Cardiac septum (tissue), 1 donor: ENCODE measurements at places on chromosomes 7 and 10. TPM values are rescaled to one million over a fixed set of nuclear protein-coding genes. Genes with fewer than 3 reads are reported as not detected.

DNA sequence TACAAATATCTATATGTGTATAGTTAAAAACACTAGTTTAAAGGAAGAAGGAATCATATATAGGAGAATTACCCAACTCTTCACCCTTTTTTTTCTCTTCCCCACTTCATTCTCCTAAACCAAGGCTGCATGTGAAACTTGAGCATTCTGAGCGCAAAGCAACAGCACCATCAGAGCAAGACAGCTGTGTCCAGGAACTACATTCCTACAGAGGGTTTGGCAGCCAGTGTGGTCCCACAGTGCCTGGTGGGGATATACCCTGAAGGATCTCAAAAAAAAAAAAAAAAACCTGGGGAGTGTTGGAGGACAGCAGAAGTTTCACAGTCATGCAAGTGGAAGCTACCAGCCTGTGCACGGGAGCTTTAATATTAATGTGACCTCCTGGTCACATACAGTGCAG lies 310.4 kb downstream of the CTNNA3 start:
- no peak for DNase-seq

GRCh38 chr10:34607894-34608293 lies 207.2 kb downstream of the PARD3 start:
- DNase-seq, result no peak

DNA sequence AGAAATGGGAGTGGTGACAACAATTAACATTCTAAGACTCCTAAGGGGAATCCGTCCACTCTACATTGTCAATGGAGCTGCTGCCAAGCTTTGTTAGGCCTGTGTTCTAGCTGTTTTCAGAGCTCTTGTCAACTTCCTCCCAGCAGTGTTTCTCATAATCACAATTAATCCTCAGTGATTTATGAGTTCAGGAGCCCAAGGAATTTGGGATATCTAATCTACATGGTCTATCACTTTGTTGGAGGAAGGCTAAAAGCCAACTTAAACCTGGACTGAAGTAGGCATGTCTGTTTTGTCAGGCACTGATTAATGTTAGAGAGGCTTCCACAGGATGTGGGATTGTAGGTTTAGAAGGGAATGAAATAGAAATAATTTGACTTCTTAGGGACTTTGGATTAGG lies 10.2 kb upstream of the OR2F2 start:
- DNase-seq, result no peak

- DNase-seq, result no peak
These were observed 17.8 kb downstream of the NPSR1 start for GRCh38 chr7:34675749-34676374.

DNA sequence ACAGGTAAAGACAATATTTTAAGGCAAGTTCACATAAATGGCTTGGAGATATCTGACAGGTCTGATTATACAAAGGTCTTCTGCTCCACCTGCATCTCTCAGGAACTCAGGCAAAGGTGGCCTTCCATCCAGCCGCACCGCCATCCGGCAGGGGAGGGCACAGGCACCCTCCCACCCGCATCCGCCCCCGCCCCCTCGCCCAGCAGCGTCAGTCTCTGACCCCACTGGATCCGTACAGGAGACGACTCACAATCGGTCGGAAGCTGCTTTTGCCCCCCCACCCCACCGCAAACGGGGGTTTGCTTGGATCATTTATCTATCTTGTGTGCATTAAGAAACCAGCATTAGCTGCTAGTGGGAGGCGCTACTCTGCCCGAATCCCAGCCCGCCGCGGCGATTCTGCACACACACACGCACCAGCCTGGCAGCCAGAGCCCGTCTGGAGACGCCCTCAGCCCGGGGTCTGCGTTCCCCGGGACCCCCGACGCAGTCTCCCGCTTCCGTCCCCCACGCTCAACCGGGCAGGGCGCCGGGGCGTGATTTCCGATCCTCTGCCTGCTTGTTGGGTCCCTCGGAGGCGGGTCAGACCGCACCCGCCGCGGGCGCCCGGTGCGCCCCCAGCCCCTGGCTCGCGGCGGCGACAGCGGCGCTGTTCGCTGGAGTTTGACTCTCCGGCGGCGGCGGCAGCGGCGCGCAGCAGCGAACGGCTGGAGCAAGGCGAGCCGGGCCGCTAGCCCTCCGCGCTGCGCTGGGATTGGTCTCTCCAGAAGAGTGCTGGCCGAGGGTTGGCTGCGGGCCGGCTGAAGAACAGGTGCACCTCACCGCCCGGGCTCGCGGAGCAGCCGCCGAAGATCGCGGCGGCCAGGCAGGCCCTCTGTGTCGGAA lies 820 bp upstream of the NRG3 start:
- no peak for DNase-seq

DNA sequence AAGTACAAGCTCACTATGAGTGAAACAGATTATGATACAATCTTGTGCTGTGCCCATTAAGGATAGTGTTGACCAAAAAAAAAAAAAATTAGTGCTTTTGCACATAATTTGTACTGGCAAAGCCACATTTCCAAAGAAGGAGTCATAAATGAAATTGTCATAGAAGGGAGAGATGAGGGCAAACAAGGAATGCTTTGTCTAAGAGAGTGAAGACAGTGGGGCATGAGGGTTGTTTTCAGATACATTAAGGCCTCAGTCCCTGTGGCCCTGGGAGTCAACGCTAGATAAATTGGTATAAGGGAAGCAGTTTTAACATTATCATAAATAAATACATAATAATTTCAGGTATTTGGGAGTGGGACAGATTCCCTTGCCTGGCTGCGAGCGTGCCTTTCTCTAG lies 267.5 kb upstream of the PRKCQ start:
- no peak for DNase-seq

- no peak for DNase-seq
These were observed 26.3 kb downstream of the DENND11 start for GRCh38 chr7:141675436-141676215.

GRCh38 chr7:120806669-120807068 lies 51.3 kb downstream of the TSPAN12 start:
- DNase-seq, result no peak

DNA sequence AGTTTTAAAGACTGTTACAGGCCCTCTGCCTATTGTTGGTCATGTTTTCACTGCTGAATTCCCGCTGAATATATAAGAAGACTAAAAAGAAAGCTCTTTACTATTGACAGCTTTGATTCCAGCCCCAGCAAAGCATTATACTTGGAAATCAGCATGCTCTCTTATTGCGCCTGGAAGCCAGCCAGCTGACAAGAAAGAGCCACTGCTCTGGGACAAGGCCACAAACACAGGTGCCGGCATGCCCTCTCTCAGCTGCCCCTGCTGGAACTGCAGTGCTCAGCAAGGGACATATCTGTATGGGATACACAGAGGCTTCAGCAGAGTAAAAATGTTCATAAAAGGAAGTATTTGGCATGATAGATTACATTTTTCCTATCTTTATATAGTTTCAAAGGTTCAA lies 523.9 kb downstream of the ADRA2A start:
- no peak for DNase-seq

- DNase-seq, result no peak
These were observed 71.2 kb downstream of the TMEM178B start for GRCh38 chr7:141144921-141145629.

- no peak for DNase-seq
These were observed 349.0 kb downstream of the SORCS1 start for GRCh38 chr10:106815427-106816043.

DNA sequence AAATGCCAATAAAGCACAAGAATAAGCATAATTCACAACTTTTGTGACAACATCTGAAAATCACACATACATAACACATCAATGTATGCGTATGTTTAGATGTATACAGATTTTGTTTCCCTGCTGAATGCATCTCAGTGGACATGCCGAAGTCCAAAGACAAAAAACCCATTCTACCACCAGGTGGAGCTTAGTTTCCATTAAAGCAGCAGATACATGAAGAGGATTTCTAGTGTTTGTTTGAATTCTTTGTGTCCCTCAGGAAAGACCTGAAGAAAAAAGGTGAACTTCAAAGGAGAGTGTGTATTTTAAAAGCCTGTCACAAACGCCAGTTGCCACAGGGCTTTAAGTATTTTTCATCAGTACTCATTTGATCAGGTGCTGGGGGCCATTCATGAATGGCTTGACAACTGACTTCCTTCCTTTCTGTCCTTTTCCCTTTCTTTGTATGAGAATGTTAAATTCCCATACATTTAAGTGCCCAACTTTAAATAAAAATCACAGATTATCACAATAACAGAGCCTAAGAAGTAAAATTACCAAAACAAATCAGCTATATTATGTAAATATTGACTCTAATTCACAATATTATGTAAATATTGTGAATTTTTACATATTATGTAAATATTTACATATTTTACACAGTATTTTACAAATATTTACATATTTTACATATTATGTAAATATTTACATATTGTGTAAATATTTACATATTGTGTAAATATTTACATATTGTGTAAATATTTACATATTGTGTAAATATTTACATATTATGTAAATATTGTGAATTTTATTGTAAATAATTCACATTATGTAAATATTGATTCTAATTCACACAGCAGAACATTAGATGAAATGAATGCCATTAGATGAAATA lies 343.0 kb downstream of the CRPPA start:
- DNase-seq, result no peak

GRCh38 chr10:59382831-59383295 lies 20.5 kb upstream of the FAM13C start:
- no peak for DNase-seq

DNA sequence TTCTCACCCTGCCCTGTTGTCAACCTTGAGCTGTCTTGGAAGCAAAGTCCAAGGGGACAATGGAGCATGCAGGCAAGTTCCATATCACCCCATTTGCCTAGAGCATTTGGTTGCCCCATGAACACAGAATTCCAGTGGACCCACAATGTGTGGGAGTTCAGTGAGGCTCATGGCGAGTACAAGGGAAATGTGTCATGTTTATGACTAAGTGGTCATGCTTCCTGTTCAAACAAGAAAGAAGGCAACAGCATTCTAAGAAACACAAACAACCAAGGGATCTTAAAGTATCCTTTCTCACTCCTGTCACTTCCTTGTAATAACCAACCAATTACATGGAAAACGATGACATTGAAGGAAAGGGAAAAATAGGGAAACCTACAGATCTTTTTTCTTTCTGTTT lies 513.0 kb downstream of the INHBA start:
- DNase-seq, result no peak

- DNase-seq, result no peak
These were observed 252.2 kb upstream of the YAE1 start for GRCh38 chr7:39313974-39314373.

DNA sequence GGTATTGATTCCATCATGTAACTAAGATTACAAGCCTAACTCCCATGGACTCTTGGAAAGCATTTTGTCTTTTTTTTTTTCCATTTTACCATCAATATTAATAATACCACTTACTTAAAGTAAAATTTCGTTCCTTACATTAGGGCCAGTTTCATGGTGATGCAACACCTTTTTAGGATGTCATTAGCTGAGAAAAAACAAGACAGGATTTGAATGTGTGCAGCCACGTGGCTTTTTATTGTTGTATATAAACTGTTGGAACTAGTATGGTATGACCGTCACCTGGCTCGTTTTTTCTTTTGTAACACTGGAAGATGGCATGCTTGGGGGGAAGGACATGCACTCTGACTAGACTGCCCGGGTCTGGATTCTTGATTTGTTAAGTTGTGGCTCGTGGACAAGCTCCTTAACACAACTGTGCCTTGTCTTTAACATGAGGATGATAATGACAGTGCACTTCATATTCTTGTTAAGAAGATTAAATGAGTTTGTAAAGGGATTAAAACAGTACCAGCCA lies 42.1 kb downstream of the ARHGAP21 start:
- DNase-seq, result no peak

GRCh38 chr10:86712317-86712707 lies 44.0 kb downstream of the LDB3 start:
- DNase-seq, result no peak

DNA sequence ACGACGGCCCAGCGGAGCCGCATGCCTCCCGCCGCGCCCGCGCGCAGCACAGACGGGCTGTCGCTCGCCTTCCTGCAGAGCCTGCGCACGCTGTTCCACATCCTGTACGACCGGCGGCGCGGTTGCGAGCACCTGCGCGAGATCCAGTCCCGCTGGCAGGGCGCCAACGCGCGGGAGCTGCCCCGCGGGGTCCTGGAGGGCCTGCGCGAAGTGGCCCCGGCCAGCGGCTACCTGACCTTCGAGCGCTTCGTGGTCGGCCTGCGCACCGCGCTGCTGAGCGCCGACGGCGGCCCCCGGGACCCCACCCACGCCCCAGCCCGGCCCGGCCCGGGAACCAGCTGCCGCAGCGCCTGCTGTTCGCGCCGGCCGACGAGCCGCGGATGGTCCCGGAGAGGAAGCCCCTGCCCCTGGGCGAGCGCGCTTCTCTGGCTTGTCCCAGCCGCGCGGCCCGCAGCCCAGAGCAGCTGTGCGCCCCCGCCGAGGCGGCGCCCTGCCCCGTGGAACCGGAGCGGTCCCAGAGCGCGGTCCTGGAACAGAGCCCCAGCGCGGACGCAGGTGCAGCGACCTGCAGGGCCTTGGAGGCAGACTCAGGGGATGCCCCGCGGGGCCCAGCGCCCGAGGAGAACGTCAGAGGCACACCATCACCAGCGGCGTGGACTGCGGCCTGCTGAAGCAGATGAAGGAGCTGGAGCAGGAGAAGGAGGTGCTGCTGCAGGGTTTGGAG lies 25.3 kb upstream of the ZNF716 start:
- no peak for DNase-seq

DNA sequence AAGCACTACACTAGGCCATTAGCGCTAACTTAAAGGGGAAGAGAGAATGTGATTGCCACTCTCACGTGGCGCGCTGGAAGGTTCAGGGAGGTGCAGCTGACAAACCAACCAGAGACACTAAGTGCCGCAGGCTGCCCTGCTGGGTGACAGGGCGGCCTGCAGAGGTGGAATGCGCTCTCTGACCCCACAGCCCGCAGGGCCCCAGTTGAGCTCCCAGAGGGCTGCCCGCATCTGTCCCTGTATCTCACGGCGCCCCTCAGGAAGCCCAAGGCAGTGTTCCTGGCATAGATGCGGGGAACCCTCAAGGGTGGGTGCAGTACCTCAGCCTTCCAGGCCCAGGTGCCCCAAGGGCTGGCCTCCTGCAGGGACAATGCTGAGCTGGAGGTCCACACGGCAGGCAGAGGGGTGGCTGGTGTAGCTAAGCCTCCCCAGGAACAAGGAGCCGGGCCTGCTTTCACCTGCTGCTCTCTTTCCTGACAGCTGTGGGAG lies 66.6 kb downstream of the CALML3 start:
- DNase-seq, result no peak

GRCh38 chr10:116001262-116001857 lies 271.6 kb downstream of the GFRA1 start:
- no peak for DNase-seq

DNA sequence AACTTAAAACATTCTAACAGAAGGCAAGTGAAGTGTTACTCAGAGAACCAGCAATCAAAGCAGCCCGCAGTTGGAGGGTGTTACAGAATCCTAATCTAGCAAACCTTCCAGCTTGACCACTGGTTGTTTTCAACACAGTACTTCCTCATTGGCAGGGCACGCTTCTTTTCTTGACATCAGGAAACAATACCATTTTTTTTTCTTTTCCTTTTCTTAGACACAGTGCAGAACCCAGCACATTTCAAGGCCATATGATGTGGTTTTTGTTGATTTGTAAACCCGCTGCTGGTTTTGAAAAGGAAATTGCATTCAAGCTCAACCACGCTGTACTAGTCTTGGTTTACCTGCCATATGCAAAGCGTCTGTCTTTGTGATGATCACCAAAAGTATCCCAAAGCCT lies 33.4 kb downstream of the RHOBTB1 start:
- DNase-seq, result no peak

TOMM7 gene
- 318 TPM for total RNA-seq

NXPH1 gene
- not detected for total RNA-seq

PRTFDC1 gene
- 5.0 TPM for total RNA-seq

ATRNL1 gene
- total RNA-seq, result 25.8 TPM

GFRA1 gene
- total RNA-seq, result 0.59 TPM

IDI2 gene
- total RNA-seq, result 0.51 TPM

PON1 gene
- not detected for total RNA-seq

BCCIP gene
- total RNA-seq, result 41.8 TPM

ARMC3 gene
- 0.38 TPM for total RNA-seq

SPDYE9 gene
- total RNA-seq, result not detected
